SHP77 treated with DMSO at 0.1 percent for 48 hours (cell line): ENCODE measurements at places on chromosomes 2 and 18.

DNA sequence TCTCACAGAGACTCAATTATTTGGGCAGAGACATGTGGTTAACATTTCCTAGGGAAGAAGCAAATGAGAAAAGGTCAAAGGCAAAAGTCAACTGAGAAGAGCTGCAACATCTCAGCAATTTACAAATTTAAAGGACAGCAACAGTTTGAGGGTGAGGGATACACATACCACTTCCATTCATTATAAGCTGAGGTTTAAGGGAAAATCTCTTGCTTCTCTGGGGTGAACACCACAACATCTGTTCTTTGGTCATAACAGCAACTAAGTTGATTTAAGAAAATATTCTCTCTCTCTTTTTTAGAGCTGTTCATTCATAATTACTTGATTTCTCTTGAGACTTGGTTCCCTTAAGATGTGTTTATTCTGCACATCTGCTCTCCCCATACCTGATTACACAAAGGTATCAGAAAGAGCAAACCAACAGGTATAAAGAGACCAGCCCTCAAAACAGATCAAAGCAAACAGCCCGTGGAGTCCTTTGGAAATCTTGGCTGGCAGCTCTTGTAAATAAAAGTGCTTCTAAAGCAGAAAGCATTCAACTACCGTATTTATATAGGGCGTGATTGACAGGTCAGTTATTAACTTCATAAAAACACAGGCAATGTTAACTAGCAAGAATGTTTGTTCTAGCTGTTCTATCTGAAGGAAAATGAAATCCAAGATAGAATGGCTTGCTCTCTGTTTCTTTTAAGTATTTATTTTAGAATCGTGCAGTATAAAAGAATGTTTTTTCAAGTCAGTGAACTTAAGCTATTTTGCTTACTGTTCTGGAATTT lies 132.8 kb downstream of the THADA start:
- DNase-seq = no peak

GRCh38 chr2:120589771-120590608 lies 145.7 kb upstream of the GLI2 start:
- no peak for DNase-seq

- DNase-seq = no peak
Measured at GRCh38 chr2:68292108-68292710, 27.5 kb downstream of the CNRIP1 start.

GRCh38 chr2:233593201-233593600 lies 24.2 kb upstream of the UGT1A8 start:
- DNase-seq = no peak

DNA sequence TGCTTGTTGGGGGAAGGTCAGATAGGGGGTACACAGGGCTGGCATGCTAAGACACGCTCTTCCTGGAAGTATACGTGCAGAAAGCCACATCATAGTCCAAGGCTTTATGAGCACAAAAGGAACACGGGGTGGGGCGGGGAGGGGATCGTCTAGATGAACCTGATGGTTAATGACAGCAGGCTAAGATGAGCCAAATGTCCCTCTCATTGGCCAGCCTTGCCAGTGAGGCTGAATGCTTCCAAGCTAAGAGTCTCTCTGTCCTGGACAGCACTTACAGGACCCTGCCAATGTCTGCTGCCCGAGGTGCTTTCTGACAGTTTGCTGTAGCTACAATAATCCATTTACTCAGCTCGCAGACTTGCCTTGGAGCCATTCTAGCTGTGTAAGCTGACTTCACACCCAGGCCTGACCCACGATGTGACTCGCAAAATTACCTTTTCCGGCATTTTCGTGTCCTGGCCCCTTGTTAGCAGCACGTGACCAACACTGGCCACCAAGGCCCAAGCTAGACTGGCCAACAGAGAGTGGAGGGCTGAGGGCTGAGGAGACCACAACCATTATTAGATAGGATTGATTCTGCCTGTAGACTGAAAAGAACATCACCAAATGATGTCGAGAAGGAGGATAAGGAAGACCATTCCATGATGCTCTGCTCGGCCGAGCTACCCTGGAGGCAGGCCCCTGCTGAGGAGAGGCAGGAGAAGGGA lies 84.2 kb downstream of the MALT1 start:
- DNase-seq = no peak

GRCh38 chr2:117977696-117978095 lies 36.2 kb downstream of the CCDC93 start:
- DNase-seq = no peak

GRCh38 chr18:25164211-25164847 lies 187.6 kb downstream of the ZNF521 start:
- no peak for DNase-seq

DNA sequence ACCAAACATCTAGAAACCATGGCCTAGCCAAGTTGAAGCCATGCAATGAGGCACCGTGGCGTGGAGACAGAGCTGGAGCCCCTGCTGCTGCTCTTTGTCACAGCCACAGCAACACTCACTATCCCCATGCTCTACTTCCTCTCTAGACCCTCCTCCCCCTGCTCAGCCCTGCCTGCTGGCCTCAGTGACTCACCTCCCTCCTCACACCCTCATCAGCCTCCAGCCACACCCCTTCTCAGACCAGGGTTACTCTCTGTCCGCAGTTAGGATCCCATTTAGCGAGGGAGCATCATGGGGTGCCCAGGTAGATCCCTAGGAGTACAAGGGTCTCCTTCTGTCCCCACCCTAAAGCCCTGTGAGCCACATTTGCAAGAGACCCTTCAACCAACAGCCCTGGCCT lies 25.4 kb upstream of the SOX11 start:
- DNase-seq = no peak

- DNase-seq = no peak
Measured at GRCh38 chr18:36862182-36862581, 33.3 kb downstream of the KIAA1328 start.
